ENCODE measurements at places on chromosomes 12 and 14. TPM values are rescaled to one million over a fixed set of nuclear protein-coding genes. Genes with fewer than 3 reads are reported as not detected.

Gene GARIN6
- polyA plus RNA-seq = not detected

Gene SERPINA3
- polyA plus RNA-seq = 0.05 TPM

Gene MRPL51
- polyA plus RNA-seq = 166 TPM

Gene RIPK3
- polyA plus RNA-seq = 0.34 TPM

Gene NANOG
- 0.02 TPM for polyA plus RNA-seq

Gene CLEC1A
- not detected for polyA plus RNA-seq

Gene LBHD2
- not detected for polyA plus RNA-seq

Gene HOTAIR
- polyA plus RNA-seq = not detected

Gene RNASE4
- polyA plus RNA-seq = 43.9 TPM

Gene KLHL33
- polyA plus RNA-seq = 0.09 TPM

Gene SELPLG
- polyA plus RNA-seq = 3.0 TPM

Gene ANKRD52
- 12.2 TPM for polyA plus RNA-seq

Gene HCAR1
- 0.43 TPM for polyA plus RNA-seq

Gene GLT8D2
- polyA plus RNA-seq = 61.9 TPM

Gene SMARCC2
- 69.6 TPM for polyA plus RNA-seq

Gene GPATCH2L
- 19.4 TPM for polyA plus RNA-seq

Gene LAG3
- 0.09 TPM for polyA plus RNA-seq

Gene SLC22A17
- 3.9 TPM for polyA plus RNA-seq

Gene VSIG10
- 9.1 TPM for polyA plus RNA-seq

Gene DHRS2
- 0.08 TPM for polyA plus RNA-seq

Gene ARG2
- 3.2 TPM for polyA plus RNA-seq

Gene ITGB7
- polyA plus RNA-seq = 0.15 TPM

Gene BDKRB2
- 24.0 TPM for polyA plus RNA-seq

Gene TGM1
- 1.3 TPM for polyA plus RNA-seq

Gene CELA1
- not detected for polyA plus RNA-seq

Gene ALDH1L2
- 88.2 TPM for polyA plus RNA-seq
